ENCODE measurements at places on chromosomes 3 and 15. TPM values are rescaled to one million over a fixed set of nuclear protein-coding genes. Genes with fewer than 3 reads are reported as not detected.

The HYAL2 gene
- total RNA-seq, result 21.9 TPM

The TADA3 gene
- 25.0 TPM for total RNA-seq

The C3orf22 gene
- not detected for total RNA-seq

The ZPLD1 gene
- total RNA-seq, result not detected

The BFSP2 gene
- total RNA-seq, result not detected

All from right lobe of liver (tissue), 6 donors.